ENCODE measurements at places on chromosomes 7 and 10.
A peak's percentile ranks its signal among the peaks of the same experiment; 100 is the strongest.

GRCh38 chr7:31688372-31688771, 1.4 kb downstream of the PPP1R17 start:
- DNase-seq = peak; percentile 81

DNA sequence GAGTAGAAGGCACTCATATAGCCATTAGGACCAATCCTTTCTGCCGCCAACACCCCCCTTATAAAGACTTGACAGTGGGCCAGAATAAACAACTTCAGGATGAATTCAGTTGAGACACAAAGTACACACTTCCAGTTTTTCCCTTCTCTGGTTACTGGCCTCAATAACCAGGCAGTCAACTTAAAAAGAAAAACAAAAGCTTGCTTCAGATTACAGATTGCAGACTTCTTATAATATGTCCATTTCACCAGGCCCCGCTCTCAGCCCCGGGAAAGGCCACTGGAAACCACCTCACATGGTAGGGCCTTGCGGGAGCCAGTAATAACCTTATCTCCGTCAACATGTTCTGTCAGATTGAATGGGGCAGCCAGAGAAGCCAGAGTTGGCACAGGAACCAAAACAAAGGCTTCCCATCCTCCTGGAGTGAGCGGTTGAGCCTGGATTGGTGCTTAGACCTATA, 108.8 kb downstream of the EGFR start:
- DNase-seq = no peak

GRCh38 chr7:68929781-68930261, 668.5 kb upstream of the AUTS2 start:
- DNase-seq = no peak

DNA sequence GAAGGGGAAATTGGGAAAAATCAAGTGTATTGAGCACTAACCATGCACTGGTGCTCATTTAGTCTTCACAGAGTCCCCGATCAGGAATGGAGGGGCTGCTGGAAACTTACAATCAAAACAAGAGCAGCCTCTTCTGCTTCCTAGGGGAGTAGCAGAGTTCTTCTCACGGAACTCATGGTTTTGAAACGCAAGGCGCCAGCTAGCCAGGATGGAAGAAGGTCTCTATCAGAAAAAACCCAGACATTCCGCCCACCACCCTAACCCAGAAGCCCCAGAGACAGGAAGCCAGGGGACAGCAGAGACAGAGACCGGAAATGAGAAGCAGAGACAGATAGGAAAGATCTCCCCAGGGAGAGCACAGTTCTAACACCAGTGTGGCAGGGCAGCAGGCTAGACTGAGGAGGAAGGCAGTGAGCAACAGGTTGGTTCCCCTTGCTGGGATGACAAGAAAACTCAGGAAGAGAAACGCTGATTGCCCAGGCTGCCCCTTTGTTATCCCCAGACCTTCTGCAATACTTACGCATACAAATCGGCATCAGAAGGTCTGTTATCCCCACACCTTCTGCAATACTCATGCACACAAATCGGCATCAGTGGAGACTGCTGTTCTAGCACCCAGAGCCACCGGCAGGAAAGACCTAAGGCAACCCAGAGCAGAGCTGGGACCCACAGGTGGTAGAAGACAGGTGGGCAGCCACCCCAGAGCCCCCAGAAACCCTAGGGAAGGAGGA, 99.2 kb downstream of the CPXM2 start:
- no peak for DNase-seq

DNA sequence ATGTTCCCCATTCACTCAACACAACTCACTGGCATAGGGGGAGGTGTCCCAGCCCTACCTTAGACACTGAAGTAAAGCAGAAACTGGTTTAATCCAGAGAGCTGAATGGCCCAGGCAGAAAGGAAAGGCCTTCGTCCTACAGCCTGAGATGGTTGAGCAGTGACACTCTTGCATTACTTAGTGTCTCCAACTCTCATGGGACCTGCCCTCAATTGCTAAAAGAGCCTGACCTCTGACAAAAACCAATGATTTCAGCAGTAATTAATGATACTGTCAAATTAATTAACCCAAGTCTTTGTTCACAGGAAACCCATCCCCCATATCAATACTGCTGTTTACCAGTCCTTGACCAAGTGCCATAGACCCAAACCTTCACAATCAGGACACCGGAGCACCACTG, 48.6 kb downstream of the ICA1 start:
- no peak for DNase-seq

- no peak for DNase-seq
Measured at GRCh38 chr7:85177316-85177715, 9.5 kb downstream of the SEMA3D start.
